Stomach (tissue), 19 donors: ENCODE measurements at places on chromosomes 5 and 9. TPM values are rescaled to one million over a fixed set of nuclear protein-coding genes. Genes with fewer than 3 reads are reported as not detected.

BNC2 gene
- total RNA-seq: 4.8 TPM

PROB1 gene
- 0.73 TPM for total RNA-seq

RCL1 gene
- total RNA-seq: 14.2 TPM

FAM153A gene
- 2.2 TPM for total RNA-seq

PCDHB14 gene
- total RNA-seq: 4.9 TPM

MARCHF11 gene
- total RNA-seq: not detected

IRX4 gene
- total RNA-seq: not detected

GRCh38 chr9:81680506-81680905 lies 8.8 kb downstream of the TLE1 start:
- H3K27ac ChIP-seq: peak overlapping the region; percentile 12
- peaks cover 46% of the 10 kb centered on the region for H3K4me1 ChIP-seq
- no peak for DNase-seq
- H3K4me3 ChIP-seq: no peak overlapping the region
- H3K27me3 ChIP-seq: no peaks in the 10 kb centered on the region
- H3K36me3 ChIP-seq: peaks cover 62% of the 10 kb centered on the region

GRCh38 chr5:132417010-132417439 lies 47.5 kb downstream of the SLC22A5 start:
- no peak for DNase-seq
- peak overlapping the region; percentile 100 for H3K27ac ChIP-seq
- H3K4me3 ChIP-seq: no peak overlapping the region
- peaks cover 13% of the 10 kb centered on the region for H3K36me3 ChIP-seq
- no peaks in the 10 kb centered on the region for H3K27me3 ChIP-seq

GRCh38 chr5:29263915-29264351 lies 1929.6 kb upstream of the CDH6 start:
- H3K27ac ChIP-seq: no peak overlapping the region
- no peaks in the 10 kb centered on the region for H3K4me1 ChIP-seq
- no peaks in the 10 kb centered on the region for H3K36me3 ChIP-seq
- peak; percentile 13 for DNase-seq
- no peaks in the 10 kb centered on the region for H3K27me3 ChIP-seq

DNA sequence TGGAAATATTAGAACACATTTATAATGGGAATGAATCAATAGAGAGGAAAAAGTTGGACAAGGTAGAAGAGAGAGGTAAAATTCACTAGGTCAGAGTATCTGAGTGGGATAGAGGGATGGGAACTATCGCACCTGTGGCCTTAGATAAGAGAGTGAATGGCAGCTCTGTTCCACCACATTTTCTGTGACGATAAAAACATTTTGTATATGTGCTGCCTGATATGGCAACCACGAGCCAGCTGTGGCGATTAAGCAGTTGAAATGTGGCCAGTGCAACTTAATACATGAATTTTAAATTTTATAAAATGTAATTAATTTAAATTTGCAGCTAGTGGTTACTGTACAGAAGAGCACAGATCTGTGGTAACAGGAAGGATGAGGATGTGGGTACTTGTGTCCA lies 46.7 kb downstream of the ZNF354A start:
- no peaks in the 10 kb centered on the region for H3K27me3 ChIP-seq
- no peaks in the 10 kb centered on the region for H3K4me1 ChIP-seq
- H3K27ac ChIP-seq: no peak overlapping the region
- DNase-seq: no peak
- no peak overlapping the region for H3K4me3 ChIP-seq
- H3K36me3 ChIP-seq: no peaks in the 10 kb centered on the region

DNA sequence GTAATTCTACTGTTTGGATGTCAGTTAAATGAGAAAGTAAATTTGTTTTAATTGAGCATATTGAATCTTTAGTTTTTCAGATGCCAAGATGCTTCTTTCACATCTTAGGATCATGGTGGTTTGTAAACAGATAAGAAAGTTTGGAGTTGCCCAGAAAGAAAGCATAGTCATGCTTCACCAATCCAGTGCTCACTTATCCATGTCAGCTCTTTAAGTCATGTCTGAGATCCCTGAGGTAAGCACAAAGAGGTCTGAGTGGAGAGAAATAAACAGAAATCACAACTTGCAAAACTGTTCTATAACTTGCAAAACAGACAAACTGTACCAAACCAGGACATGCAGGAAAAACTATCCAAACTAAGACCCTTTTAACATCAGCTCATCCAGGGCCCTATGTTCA lies 87.7 kb downstream of the OSTF1 start:
- no peaks in the 10 kb centered on the region for H3K27me3 ChIP-seq
- no peak overlapping the region for H3K27ac ChIP-seq
- no peaks in the 10 kb centered on the region for H3K36me3 ChIP-seq
- DNase-seq: no peak
- no peak overlapping the region for H3K4me3 ChIP-seq

- peaks cover 82% of the 10 kb centered on the region for H3K4me1 ChIP-seq
- H3K36me3 ChIP-seq: peaks cover 40% of the 10 kb centered on the region
- H3K27ac ChIP-seq: peak overlapping the region; percentile 99
- DNase-seq: peak; percentile 67
- H3K4me3 ChIP-seq: peak overlapping the region; percentile 82
Measured at GRCh38 chr5:176533390-176533789, 3.8 kb downstream of the RNF44 start.

GRCh38 chr5:43075319-43076293 lies 35.5 kb upstream of the ANXA2R start:
- H3K4me3 ChIP-seq: no peak overlapping the region
- no peak for DNase-seq
- H3K27me3 ChIP-seq: no peaks in the 10 kb centered on the region
- H3K36me3 ChIP-seq: peaks cover 45% of the 10 kb centered on the region
- peaks cover 12% of the 10 kb centered on the region for H3K4me1 ChIP-seq

DNA sequence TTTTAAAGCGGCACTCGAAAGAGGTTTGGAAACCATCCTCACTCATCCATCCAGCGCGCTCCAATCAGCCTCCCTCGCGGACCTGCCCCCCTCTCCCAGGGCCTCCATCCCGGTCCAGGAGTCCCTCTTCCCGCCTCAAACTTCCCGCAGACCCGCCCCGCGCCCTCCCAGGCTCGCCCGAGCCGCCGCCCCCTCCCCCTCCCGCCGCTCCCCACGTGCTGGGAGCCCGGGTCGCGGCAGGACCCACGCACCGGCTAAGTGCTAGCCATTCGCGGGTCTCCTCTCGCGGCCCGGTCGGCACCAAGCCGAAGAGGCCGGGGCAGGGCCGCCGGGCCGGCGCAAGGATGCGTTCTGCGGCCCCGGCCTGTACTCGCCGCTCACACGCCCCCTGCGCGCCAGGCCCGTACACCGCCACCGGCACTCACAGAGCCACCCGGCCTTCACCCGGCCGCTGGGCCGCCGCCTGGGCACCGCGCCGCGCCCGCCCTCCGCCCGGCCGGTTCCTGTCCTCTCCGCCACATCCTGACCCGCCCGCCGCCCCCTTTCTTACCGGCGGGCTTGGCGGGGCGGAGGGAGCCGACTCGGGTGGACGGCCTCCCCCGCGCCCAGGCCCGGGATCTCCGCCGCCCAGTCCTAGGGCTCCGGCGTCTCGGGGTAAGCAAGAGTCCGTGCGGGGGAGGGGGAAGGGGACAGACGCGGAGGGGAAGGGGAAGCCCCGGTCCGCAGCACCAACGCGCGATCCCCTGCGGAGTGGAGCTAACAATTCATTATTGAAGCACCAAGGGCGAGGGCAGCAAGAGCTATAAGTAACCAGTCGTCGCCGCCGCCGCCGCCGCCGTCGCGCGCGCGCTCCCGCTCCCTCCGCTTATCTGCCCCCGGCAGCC lies 576 bp downstream of the CHD1 start:
- DNase-seq: peak; percentile 91
- H3K36me3 ChIP-seq: peaks cover 11% of the 10 kb centered on the region
- H3K27me3 ChIP-seq: no peaks in the 10 kb centered on the region
- peaks cover 71% of the 10 kb centered on the region for H3K4me1 ChIP-seq
- H3K27ac ChIP-seq: peak overlapping the region; percentile 100
- H3K4me3 ChIP-seq: peak overlapping the region; percentile 76

DNA sequence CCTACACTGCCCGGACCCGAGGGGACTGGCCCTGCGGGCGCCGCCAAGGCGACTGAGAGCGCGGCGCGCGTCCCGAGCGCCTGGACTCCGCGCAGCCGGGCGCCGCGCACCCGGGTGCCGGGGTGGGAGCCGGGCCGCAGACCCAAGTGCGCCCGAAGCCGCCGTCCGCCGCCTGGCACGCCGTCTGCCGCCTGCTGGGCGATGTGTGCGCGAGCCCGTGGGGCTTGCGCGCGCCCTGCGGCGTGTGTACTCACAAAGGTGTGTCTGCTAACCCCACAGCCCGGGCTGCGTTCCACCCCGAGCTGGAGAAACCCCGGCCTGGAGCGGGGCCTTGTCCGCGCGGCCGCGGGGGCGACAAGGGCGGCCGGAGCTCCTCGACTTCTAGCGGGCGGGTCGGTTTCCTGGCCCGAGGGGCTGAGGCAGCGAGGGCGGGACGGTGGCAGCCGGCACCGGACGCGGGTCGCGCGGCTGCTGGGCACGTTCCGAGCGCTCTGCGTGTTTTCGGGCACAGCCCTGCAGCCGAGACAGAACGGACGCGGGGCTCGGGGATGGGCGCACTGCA lies 1.1 kb upstream of the ZSWIM6 start:
- H3K4me1 ChIP-seq: peaks cover 41% of the 10 kb centered on the region
- H3K4me3 ChIP-seq: peak overlapping the region; percentile 83
- H3K27ac ChIP-seq: peak overlapping the region; percentile 96

DNA sequence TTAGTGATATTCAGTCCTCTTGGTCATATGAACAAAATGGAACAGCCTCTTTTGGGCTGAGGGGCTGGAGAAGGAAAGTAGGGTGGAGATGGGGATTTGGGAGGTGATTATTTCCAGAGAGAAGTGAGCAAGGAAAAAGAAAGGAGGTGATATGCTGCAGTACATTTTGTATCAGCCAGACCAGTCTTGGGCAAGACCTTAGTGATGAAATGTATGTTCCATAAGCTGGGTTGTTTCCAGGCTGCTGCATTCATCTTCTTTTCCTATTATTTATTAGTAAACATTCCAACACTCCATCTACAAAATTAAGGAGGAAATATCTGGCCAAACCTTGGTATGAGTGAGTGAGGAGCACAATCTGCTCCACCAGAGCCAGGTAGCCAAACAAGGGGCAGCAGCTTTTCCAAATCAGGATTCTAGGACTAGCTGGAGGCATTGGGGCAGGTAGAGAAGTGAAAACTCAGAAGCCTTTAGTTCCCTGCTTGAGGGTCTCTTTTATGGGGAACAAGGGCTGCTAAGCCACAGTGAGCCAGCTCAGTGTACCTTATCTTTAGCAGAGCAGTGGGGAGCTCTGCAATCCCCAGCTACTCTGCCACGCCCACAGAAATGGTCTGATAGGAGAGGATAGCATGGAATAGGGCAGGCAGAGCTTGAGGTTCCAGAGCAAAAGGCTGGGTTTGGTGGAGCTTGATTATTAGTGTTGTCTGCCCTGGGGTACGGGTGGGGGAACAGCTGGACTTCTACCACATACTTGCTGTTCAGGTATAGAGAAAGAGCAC lies 19.5 kb downstream of the RAD1 start:
- no peaks in the 10 kb centered on the region for H3K36me3 ChIP-seq
- peak; percentile 12 for DNase-seq
- no peak overlapping the region for H3K27ac ChIP-seq
- no peaks in the 10 kb centered on the region for H3K27me3 ChIP-seq

DNA sequence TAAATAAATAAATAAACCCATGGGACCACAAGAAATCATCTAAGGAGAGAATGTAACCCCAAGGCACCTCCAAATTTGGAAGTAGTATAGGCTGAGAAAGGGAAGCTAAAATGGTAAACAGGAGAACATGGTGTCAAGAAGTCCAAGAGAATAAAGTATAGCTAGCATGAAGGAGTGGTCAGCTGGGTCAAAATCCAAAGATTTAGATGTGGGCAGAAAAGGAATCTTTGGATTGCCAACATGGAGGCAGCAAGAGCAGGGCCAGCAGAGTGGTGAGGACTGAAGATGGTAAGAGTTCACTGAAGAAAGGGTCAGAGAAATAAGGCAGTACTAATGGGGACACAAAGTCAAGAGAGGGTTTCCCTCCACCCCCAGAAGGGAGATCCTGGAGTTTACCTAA lies 53.0 kb downstream of the TSSK1B start:
- no peak for DNase-seq
- H3K36me3 ChIP-seq: no peaks in the 10 kb centered on the region
- H3K4me3 ChIP-seq: no peak overlapping the region
- H3K27me3 ChIP-seq: no peaks in the 10 kb centered on the region
- peaks cover 11% of the 10 kb centered on the region for H3K4me1 ChIP-seq
- no peak overlapping the region for H3K27ac ChIP-seq

- no peaks in the 10 kb centered on the region for H3K27me3 ChIP-seq
- H3K36me3 ChIP-seq: no peaks in the 10 kb centered on the region
- no peak overlapping the region for H3K27ac ChIP-seq
- DNase-seq: no peak
- no peak overlapping the region for H3K4me3 ChIP-seq
Measured at GRCh38 chr5:24391816-24392215, 253.0 kb downstream of the CDH10 start.

GRCh38 chr5:144083185-144083584 lies 87.3 kb downstream of the YIPF5 start:
- DNase-seq: no peak
- no peak overlapping the region for H3K27ac ChIP-seq
- H3K27me3 ChIP-seq: no peaks in the 10 kb centered on the region
- no peaks in the 10 kb centered on the region for H3K36me3 ChIP-seq
- no peaks in the 10 kb centered on the region for H3K4me1 ChIP-seq

DNA sequence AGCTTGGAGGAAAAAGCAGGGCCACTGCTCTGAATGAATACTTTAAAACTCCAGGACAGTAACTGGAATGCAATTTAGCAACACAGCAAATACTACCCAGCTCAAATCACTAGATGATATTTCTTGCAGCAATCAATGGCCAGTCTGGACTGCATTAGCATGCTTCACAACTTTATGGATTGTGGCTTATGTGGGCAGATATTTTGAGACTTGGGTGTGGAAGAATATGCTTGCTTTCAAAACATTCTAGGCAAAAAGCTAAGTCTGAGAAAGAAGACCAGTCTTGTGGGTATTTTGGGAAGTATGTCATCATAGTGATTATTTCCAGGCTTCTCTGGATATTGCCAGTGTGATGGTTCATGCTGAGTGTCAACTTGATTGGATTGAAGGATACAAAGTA lies 3.1 kb downstream of the RANBP3L start:
- H3K4me3 ChIP-seq: no peak overlapping the region
- no peaks in the 10 kb centered on the region for H3K36me3 ChIP-seq
- no peak for DNase-seq
- peaks cover 46% of the 10 kb centered on the region for H3K4me1 ChIP-seq

- DNase-seq: no peak
- H3K36me3 ChIP-seq: no peaks in the 10 kb centered on the region
- peak overlapping the region; percentile 81 for H3K27ac ChIP-seq
- no peak overlapping the region for H3K4me3 ChIP-seq
- peaks cover 59% of the 10 kb centered on the region for H3K27me3 ChIP-seq
Measured at GRCh38 chr9:116157436-116158138, 4.0 kb downstream of the PAPPA start.

DNA sequence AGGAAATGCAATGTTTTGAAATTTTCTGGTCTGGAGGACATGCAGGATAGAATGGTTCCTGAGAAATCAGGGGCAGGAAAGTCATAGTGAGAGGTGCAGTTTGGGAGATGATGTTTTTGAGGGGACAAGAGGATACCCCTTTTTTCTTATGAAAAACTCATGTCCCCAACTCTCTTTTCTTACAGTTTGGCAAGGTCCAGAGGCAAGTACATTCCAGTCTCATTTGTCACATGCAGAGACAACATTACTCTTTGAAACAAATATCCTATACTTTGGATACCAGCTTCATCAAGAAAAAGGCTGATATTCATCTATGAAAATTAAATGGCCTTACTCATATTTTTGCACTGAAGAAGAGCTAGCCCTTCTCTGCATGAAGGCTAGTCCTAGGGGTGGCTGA lies 48.2 kb downstream of the EQTN start:
- no peak for DNase-seq
- H3K4me3 ChIP-seq: no peak overlapping the region
- no peaks in the 10 kb centered on the region for H3K36me3 ChIP-seq

- H3K4me1 ChIP-seq: no peaks in the 10 kb centered on the region
- no peak overlapping the region for H3K27ac ChIP-seq
- no peak for DNase-seq
- H3K4me3 ChIP-seq: no peak overlapping the region
Measured at GRCh38 chr5:165029099-165029870, 1523.9 kb downstream of the MAT2B start.
